Coronary artery (tissue), 2 donors: ENCODE measurements at places on chromosomes 6 and 20.

DNA sequence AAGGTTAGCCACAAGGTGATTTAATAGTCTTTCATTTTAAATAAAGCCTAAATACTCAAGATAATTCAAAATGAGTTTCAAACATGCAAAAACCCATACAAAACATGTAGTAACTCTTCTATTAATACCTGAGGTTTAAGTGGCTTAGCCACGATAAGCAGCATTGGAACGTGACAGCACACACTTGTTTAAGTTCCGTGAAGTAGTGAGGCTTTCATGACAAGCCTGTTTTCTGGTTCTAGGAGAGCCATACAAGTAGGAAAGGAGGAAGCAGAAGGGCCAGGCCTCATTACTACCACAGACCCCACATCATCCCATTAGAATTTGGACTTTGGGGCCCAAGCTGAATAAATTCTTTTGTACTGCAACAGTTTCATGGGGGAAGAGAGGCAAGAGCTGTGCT is 54.3 kb upstream of the PRND start:
- no peak for DNase-seq

DNA sequence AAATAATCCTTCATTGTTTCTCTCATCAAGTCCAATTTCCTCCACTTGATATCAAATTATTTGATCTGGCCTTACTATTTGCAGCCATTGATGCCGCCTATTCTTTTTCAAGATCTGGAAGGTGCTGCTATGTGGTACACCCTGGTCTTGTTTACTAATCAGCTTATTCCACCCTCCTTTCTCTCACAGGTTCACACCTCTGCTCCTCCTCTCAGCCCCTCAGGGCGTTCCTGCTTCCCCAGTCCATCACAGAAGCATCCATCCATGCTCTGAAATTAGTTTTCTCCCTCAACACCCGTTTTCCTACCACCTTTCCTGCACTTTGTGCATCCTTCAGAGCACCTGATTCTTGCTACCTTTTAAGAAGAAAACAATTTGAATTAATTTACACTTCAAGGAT is 183.6 kb downstream of the EPHA7 start:
- no peak for DNase-seq

DNA sequence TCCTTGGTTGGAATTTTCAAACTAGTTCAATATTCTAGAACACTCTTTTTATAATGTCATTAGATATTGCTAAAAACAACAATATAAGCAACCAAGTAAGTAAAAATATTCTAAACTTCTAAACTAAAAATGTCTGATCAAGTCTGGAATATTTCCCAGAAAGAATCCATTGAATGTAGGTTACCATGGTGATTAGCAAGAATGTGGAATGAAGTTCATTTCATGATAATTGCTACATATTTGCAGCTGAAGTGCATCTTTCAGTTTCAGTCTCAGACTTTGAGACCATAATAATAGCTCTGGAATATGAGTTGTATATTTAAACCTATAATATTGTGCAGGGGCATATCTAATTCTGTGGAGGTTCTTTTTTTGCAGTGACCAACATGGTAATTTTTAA is 61.0 kb upstream of the NKAIN2 start:
- no peak for DNase-seq

DNA sequence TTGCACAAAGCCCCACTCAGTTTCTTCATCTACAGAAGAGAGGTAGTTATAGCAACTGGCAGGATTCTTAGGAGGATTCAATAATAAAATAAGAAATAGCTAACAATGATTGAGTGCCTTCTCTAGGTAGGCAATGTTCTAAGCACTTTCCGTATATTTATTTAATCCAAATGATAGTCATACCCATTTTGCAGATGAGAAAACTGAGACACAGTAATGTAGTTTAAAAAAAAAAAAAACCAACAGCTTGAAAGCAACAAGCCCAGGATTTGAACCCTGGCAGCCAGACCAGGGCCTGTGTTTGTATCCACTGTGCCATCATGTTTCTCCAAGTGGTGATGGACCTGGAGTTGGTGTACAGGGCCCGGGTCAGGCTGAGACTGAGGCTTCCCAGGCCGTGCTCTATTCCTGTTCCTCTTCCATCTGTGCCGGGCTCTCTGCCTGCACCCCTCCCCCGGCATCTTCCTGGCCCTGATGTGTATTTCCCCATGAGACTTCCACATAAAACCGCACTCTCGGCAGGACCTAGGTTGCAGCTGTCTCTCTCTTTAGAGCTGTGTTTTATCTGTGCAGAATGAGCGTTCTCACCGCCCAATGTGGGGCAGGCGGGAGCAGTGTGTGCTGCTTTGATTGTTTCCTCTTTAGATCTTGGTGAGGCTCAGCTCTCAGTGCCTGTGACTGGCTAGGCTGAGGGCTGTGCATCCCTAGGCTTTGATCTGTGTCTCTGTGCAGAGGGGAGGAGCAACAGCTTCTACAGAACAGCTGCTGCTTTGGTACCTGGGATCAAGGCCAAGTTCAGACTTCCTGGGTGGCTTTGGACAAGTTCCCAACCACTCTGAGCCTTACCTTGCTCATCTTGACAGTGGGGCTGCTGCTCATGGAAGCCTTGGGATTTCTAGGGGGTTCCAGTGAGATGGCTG is 49.5 kb downstream of the TOX2 start:
- no peak for DNase-seq

DNA sequence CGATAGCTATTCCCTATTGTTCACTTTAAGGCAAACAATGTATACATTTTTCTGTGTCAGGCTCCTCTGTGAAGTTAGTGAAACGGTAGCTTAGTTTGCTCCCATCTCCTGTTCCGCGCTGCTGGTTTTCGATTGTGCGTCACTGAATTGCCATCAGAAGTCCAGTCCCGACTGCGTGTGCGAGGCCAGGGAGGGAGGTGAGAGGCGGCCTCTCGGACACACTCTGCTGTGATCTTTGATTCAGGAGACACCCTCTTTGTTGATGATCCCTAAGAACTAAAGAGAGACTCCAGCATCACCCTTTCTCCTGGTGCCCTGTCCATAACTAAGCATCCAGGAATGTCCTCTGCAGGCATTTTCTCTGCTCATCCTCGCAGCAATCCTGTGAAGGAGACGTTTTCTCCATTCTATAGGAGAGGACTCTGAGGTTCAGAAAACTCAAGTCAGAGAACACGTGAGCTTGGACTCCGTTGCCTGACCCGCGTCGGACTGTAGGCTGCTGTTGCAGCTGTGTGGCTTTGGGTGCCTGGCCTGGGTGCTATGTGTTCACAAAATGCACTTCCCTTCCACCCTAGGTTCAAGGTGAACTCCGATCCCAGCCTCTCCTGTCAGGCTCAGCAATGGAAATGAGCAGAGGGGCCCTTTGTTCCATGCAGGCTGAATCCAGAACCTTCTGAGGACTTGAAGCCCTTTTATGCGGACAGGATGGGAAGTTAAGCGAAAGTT is 24.1 kb upstream of the UNC93A start:
- DNase-seq = no peak

- DNase-seq = peak; percentile 68
Observed at GRCh38 chr20:4083098-4083865, 67.9 kb upstream of the RNF24 start.
